ENCODE measurements at places on chromosomes 7 and 10.

DNA sequence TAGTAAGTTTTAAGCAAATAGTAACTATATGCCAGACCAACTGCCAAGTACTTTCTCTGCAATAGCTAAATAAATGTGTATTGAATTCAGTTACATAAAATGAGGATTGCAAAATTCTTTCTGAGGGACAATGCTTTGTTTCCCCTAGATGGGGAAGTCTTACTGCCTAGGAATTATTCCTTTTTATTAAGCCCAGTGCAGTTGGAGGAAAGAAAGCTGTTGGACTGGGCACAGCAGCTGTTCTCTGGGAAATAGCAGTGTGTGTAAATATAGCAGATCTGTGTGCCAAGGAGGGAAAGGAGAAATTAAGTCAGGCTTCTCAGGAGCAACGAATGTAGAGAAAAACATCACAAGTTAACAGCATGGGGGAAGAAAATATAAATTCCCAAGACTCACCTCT, 77.1 kb downstream of the SEC23IP start:
- no peak for DNase-seq

GRCh38 chr10:97831259-97831658, 18.4 kb upstream of the GOLGA7B start:
- no peak for DNase-seq

DNA sequence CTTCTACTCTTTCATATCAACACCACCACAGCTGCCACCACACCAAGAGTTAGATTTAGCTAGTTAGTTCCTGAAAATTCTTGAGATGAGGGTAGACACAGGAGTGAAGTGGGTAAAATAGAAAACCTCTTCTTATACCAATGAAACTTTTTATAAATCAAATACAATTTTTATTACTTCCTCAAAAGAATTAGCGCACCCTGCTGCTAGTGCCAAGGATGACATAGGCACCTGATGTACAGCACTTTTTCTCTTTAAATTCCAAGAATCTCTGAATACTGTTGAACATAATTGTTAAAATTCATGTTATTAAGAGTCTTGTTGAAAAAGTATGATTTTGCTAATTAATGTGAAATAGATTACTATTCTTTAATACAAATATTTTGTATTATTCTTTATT, 11.4 kb downstream of the ZWINT start:
- no peak for DNase-seq

DNA sequence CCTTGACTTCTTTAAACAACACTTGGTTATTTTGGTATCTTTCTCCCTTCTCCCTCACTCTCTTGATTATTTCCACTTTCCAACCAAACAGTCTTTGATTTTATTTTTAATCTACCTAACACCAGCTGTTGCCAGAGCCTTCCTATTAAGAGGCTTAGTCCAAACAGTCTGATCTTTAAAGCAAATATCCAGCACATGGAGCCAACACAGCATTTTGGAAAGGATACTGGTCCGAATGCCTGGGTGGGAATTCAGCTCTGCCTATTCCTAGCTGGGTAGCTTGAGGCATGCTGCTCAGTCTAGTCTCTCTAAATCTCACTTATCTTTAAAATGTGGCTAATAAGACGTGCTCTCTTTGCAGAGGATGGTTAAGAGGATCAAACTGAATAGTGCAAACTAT, 129.3 kb downstream of the NRCAM start:
- no peak for DNase-seq

- DNase-seq, result no peak
These were observed 492.5 kb upstream of the AKR1E2 start for GRCh38 chr10:4333459-4333894.

DNA sequence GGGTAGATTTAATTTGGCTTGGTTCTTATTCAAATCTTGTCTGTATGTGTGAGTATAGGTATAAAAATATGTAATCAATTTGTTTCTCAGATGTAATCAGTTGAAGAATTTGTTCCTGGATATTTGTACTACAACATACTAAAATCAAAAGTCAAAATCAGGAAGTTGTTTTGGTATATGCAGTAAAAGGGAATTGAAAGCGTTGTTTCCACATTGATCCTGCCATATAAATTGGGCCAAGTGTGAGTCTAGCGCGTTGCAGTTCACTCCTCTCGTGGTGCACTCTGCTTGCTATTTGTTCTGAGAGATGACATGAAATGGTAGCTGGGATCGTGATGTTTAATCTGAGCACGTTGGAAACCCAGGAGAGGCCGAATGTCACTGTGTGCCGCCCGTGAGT, 55.9 kb downstream of the SHH start:
- no peak for DNase-seq

DNA sequence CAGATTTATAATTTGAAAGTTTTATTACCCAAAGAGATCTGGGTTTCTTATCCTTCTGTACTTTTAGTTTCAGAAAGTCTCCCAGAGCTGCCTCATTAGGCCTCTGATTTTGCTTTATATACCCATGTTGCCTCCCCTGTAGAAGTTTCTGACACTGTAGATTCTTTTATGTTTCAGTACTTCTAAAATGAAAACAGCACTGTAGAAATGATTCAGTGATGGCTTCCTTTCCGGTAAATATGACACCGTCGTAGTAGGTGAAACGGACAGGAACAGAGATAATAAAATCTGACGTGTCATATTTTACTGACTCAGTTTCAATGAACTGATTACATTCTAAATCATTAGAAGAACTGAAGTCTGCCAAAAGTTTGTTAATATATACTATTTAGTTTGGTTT, 272.7 kb downstream of the TWIST1 start:
- no peak for DNase-seq

GRCh38 chr10:107280293-107280692, 115.8 kb upstream of the SORCS1 start:
- DNase-seq, result no peak

DNA sequence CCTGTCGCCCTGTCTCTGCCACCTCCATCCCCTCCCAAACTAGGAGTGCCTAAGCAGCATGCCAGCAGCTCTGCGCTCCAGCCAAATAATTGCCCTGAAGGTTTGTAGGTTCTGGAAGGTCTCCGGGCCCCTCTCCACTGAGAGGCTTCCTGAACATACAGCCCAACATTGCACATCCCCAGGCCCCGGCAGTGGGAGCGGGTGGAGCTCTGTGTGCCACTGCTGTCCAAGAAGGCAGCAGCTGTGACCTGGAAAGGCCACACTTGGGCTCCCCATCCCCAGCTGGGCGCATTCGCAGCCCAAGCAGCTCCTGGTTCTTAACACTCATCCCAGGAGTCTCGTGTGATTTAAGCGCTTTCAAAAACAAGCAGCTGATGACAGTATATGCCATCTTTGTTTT, 95.7 kb downstream of the COL13A1 start:
- no peak for DNase-seq

DNA sequence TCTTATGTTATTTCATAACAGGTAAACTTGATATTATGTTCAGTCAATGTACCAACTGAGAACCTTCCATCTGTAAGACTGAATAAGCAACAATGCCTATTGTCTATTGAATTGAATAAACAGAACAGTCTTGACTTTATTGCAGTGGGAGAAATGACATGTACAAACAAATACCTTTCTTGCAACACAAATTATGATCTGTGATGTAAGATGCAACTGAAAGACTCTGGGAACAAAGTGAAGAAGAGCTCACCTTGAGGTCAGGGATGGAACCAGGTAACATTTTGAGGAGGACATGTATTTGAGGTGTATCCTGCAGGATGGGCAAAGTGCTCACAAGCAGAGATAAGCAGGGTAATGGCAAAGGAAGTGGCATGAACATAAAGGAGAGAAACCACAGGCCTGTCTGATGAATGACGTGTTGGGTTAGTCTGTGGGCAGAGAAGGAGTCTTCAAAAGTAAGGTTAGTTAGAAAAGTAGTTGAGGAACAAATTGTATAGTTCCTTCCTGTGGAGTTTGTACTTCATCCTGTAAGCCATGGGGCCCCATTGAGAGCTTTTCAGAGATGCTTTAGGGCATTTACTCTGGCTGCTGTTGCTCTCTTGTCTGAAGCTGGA, 9.5 kb downstream of the PNLIPRP3 start:
- DNase-seq, result no peak

GRCh38 chr10:63562857-63563256, 41.7 kb downstream of the REEP3 start:
- no peak for DNase-seq

GRCh38 chr10:77387247-77387646, 250.4 kb downstream of the KCNMA1 start:
- no peak for DNase-seq

GRCh38 chr7:75072981-75073283, 670 bp downstream of the RCC1L start:
- DNase-seq, result no peak
